ENCODE measurements at places on chromosomes 4 and X. TPM values are rescaled to one million over a fixed set of nuclear protein-coding genes. Genes with fewer than 3 reads are reported as not detected.

Gene SLC10A4
- not detected for total RNA-seq

Gene NXF2
- total RNA-seq, result not detected

Gene RGN
- 2.4 TPM for total RNA-seq

Gene RBMX
- total RNA-seq, result 245 TPM

Gene HSFX4
- total RNA-seq, result not detected

Gene KCNIP4
- total RNA-seq, result 1.7 TPM

Gene HMGN5
- 2.0 TPM for total RNA-seq

Gene PPP4R3C
- not detected for total RNA-seq

Gene UGT2B15
- total RNA-seq, result not detected

Gene CETN2
- total RNA-seq, result 65.7 TPM

Gene FGF13
- total RNA-seq, result 26.5 TPM

Gene CLNK
- not detected for total RNA-seq

Gene TMEM187
- total RNA-seq, result 5.3 TPM

Gene GLOD5
- total RNA-seq, result not detected

Gene CYP4V2
- 76.0 TPM for total RNA-seq

Gene NKX6-1
- 0.18 TPM for total RNA-seq

Gene NLGN4X
- total RNA-seq, result 0.08 TPM

Data from fibroblast of the aortic adventitia (primary cell).